ENCODE measurements at places on chromosomes 16 and 17. TPM values are rescaled to one million over a fixed set of nuclear protein-coding genes. Genes with fewer than 3 reads are reported as not detected.

TBC1D3B gene
- not detected for total RNA-seq

MYL11 gene
- total RNA-seq, result not detected

ZFP3 gene
- 1.4 TPM for total RNA-seq

TBC1D3H gene
- total RNA-seq, result not detected

AHSP gene
- total RNA-seq, result not detected

LPO gene
- total RNA-seq, result not detected

NRN1L gene
- 0.47 TPM for total RNA-seq

ZSCAN10 gene
- not detected for total RNA-seq

ANKFY1 gene
- 23.6 TPM for total RNA-seq

FGF11 gene
- total RNA-seq, result 2.0 TPM

SPATA2L gene
- 19.4 TPM for total RNA-seq

TBC1D3I gene
- total RNA-seq, result not detected

Measured in pericardium fibroblast (primary cell).